ENCODE measurements at places on chromosomes 6 and 20.

- DNase-seq = no peak
Observed at GRCh38 chr6:31010393-31011060, at the start of gene MUC22. Gene MUC22, plus strand, starts transcription at chr6:31010474. Its CDS starts 233 bp downstream, at chr6:31010707.

- DNase-seq = no peak
Observed at GRCh38 chr6:50185006-50185405, 135.3 kb upstream of the DEFB112 start.

GRCh38 chr6:155710704-155711103 is 255.1 kb upstream of the NOX3 start:
- no peak for DNase-seq

- DNase-seq = no peak
Observed at GRCh38 chr6:169966312-169967181, 215.1 kb downstream of the ERMARD start.

GRCh38 chr6:92121228-92121627 is 1298.1 kb downstream of the EPHA7 start:
- no peak for DNase-seq

DNA sequence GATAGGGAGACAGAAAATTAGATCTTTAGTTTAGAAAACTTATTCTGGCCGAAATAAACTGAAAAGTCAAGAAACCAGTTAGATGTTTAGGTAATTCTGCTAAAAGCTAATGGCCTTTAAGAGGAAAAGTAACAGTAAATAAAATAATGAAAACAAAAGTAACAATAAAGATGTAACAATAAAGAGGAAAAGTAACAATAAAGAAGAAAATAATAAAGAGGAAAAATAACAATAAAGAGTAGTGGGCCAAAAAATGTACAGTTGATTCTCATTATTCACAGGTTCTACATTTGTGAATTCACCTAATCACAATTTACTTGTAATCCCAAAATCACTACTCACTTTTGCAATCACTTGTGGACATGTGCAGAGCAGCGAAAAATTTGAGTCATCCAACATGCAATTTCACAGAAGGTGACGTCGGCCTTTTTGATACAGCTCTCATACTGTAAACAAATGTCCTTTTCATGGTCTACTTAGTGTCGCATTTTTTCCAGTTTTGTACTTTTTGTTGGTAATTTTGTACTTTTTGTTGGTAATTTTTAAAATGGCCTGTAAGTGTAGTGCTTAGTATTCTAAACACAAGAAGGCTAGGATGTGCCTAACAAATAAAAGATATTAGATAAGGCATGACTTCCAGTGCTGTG is 24.0 kb downstream of the HBS1L start:
- DNase-seq = no peak

Measured in HCT116 (cell line).